ENCODE measurements at places on chromosomes 3 and 15.
A peak's percentile ranks its signal among the peaks of the same experiment; 100 is the strongest.

- DNase-seq, result no peak
Observed at GRCh38 chr3:85877631-85878030, 918.8 kb downstream of the CADM2 start.

GRCh38 chr3:5227812-5228211 lies 40.3 kb downstream of the EDEM1 start:
- DNase-seq, result no peak

- DNase-seq, result no peak
Observed at GRCh38 chr15:20357481-20358065, 184.0 kb downstream of the GOLGA6L6 start.

DNA sequence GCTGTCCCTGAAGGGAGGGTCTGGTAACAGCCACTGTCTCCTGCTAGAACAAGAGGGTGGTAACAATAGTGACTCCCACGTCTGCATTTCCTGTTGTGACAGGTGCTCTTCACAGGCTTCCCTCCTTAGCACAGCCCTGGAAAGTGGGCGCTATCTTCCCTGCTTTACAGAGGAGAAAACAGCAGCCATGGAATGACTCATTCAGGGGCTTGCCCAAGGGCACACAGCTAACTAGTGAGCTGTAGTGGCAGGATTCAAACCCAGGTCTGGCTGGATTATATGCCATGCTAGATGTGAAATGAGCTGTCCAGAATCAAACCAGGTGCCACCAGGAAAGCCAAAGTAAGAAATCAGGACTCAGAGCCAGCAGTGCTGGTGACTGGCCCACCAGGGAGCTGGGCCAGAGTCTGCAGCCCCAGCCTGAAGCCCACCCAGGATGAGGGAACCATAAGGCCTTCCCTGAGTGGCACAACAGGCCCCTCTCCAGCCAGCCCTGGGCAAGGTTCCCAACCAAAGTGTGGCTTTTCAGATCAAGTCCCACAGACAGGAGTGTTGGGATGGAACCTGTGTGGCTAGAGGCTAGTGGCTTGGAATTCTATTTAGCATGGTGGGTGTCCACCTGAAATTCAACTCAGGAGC lies 102.4 kb downstream of the ETFA start:
- DNase-seq, result no peak

GRCh38 chr3:162034368-162034767 lies 537.8 kb downstream of the OTOL1 start:
- no peak for DNase-seq

DNA sequence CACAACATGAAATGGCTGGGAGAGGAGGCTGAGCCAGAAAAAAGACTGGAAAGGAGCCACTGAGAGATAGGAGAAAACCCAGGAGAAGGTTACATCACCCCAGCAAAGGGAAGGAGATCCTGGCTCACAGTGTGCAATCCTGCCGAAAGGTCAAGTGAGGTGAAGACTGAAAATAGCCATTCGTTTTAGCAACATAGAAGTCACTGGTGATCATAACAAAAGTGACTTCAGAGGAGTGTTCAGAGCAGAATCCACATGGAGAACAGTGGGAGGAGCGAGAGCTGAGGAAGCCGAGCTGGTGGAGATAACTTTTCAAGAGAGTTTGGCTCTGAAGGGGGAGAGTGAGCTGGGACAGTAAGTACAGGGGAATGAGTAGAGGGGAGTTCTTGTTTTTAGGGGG lies 5.4 kb upstream of the HEG1 start:
- DNase-seq, result no peak

- no peak for DNase-seq
Observed at GRCh38 chr3:74268753-74269152, 345.7 kb downstream of the CNTN3 start.

GRCh38 chr3:174397848-174398247 lies 461.3 kb upstream of the NAALADL2 start:
- DNase-seq, result peak; percentile 67

GRCh38 chr3:134441821-134442220 lies 44.0 kb downstream of the ANAPC13 start:
- DNase-seq, result no peak

DNA sequence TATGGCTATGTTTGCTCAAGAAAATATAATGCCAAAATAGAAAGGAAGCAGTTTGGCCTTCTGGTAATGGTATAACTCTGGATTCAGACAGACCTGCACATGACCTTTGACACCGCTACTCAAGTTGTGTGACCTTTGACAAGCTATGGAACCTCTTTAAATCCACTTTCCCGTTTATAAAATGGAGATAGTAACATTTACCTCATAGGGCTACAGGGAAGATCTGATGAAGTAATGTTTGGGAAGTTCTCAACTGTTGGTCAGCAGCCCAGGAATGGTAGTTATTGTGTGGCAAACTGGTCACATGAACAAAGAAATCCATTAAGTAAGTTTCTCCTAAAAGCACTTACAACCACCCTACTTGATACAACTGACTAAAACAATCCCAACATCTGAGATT lies 95.1 kb upstream of the PHLDB2 start:
- DNase-seq, result no peak

DNA sequence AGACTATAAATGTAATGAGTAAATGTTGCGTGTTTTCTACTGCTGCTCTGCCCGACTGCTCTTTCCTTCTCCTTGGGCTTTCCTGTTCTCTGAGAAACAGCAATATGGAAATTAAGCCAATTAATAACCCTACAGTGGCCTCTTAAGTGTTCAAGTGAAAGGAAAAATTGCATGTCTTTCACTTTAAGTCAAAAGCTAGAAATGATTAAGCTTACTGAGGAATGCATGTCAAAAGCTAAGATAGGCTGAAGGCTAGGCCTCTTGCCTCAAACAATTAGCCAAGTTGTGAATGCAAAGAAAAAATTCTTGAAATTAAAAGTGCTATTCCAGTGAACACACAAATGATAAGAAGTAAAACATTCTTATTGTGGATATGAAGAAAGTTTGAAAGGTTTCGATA lies 55.0 kb downstream of the ATP2C1 start:
- DNase-seq, result no peak

- peak; percentile 83 for DNase-seq
Observed at GRCh38 chr15:85858586-85859375, 64.1 kb upstream of the KLHL25 start.

DNA sequence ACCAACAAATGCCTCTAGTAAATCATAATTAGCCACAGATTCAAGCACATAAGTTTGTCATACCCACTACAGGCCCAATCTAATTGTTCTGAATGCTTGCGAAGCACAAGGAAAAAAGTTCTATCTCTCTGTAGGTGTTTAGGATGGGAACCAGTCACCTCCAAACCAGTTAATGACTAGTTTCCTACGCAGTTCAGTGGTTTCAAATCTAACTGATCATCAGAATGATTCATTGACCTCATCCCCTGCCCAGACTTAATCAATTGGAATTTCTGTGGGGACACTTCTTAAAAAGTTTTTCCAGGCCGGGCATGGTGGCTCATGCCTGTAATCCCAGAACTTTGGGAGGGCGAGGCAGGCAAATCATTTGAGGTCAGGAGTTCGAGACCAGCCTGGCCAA lies 24.3 kb upstream of the MASP1 start:
- DNase-seq, result no peak

DNA sequence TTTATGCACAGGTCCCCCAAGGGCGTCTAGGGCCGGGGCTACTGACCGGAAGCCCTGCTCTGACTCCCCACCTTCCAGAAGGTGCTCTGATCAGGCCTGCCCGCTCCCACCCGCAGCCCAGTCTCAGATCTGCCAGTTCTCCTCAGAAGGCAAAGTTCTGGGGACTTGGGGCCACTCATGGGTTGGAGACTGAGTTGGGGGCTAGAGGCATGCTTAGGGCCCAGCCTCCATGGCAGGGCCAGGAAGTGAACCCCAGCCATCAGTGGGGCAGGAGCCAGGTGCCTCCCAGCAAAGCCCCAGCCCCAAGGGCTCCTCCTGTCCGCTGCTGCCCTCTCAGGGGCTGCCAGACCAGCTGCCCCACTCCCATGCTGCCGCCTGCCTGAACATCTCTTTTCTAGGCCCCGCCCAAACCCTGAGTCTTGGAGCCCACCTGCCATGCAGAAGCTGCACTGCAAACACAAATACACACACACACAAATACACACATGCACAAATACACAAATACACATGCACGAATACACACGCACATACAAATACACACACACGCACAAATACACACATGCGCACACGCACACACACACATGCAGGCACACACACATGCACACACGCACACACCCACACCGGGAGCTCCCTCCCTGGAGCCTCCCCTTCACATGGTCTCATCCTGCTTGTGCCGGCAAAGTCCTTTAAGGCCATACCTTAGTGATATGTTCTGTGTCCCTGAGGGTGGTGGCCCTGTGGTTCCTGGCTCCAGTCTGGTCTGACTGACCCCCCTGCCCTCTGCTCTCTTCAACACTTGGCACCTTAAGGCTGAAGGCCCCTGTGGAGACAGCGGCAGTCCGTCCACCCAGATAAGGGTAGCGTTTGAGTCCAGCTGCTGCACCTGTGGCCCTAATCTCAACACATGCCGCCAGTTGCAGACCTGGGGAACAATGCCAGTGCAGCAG lies 59.2 kb upstream of the KLF13 start:
- DNase-seq, result no peak

- peak; percentile 79 for DNase-seq
Observed at GRCh38 chr3:169863458-169863899, 6.3 kb downstream of the LRRC31 start.

DNA sequence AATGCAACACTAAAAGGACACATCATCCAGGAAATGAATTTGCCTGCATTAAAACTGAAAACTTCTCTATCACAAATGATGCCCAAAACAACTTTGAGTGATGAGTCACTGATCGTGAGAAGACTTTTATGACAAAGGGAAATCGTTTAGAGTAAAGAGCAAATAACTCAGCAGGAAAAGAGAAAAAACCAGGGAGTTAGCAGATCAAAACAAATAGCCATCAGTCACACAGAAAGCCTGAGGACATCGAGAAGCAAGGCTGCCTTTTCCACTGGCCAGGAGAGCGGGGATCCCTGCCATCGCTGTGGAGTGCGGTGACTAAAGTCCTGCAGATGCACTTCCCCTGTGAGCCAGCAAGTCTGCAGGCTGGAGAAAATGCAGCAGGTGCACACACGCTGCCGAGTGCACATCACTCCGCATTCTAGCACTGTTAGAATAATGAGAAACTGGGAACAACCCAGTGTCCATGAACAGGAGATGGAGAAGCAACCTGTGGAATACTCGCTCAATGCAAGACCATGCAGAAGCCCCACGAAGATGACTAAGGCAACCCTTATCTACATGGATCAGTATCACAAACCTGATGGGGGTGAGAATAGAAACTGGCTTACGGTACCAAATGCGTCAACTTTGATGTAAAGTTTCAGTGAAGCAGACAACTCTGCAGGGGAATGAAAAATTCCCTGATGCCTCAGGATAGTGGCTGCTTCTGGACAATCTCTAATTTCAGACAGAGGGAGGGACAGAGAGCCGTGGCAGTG lies 86.4 kb downstream of the NSMCE3 start:
- DNase-seq, result no peak

DNA sequence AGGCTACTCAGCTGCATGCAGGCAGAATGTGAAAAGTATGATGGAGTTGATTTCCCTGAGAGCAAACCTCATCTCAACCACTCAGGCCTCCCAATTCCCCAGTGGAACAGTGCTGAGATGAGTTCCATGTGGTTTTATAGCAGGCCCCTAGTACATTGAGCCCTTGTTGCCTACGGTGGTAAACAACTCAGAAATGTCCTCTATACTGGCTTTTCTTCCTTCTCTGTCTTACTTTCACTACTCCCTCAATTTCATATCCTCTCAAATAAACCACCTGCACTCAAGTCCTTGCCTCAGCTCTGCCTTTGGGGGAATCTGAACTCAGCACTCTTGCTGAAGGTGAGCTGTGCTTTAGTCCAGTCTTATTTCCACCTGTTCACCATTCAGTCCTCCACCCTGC lies 399.9 kb downstream of the PDCD6IP start:
- DNase-seq, result no peak

DNA sequence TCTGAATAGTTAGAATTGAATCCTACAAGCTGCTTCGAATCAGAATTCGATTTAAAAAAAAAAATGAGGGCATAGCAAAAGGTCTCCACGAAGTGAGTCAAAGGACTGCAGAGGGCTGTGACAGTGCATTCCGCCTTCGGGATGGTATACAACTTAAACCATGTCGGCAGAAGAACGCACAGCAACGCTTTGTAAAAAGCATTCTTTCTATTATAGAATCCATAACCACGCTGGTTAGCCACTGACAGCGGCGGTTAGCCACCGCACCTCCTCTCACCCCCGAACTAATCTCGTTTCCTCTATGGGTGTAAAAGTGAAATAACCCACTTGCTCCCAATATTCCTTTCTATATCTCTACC lies 664 bp upstream of the PIK3CA start:
- no peak for DNase-seq

GRCh38 chr15:34810443-34811129 lies 15.2 kb upstream of the ACTC1 start:
- DNase-seq, result no peak

DNA sequence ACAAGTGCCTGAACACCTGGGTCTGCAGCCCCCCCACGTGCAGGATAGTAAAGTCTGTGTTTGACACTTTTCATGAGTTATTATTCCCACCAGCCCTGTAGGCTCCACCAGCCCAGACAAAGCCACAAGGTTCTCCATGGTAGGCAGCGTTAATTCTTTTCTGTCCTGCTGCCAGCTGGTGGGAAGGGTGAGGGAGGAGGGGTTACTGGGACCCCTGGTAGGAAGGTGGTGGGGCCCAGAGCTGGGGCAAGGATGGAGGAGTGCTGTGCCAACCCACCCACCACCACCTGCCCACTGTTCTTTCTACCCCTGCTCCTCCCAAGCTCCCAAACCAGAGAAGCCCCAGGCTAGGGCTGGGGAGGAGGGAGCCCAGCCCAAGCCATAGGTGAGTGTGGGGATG lies 20.8 kb upstream of the SEMA3F start:
- DNase-seq, result no peak

- DNase-seq, result no peak
Observed at GRCh38 chr3:64049832-64050231, 26.5 kb upstream of the PSMD6 start.

DNA sequence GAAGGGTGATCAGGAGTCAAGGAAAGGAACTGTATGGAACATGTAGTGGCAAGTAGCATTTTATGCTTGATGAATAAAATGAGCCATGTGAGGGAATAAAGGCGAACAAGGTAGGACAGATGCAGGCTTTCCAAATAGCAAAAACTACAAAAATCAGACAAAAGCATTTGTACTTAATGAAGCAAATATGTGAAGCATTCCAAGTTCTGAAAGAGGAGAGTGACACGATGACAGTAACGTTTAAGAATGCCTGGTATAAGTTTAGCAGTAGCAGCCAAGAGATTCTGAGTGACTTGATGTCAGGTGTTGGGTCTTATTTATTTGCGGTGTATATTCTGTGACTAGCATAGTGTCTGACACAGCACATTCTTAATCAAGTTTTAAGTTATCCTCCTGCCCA lies 408.2 kb upstream of the RASGRP1 start:
- DNase-seq, result no peak

Measured in SK-MEL-5 (cell line).